Right ventricle myocardium superior (tissue), 1 donor: ENCODE measurements at places on chromosomes 4 and X. TPM values are rescaled to one million over a fixed set of nuclear protein-coding genes. Genes with fewer than 3 reads are reported as not detected.
A peak's percentile ranks its signal among the peaks of the same experiment; 100 is the strongest.

The PFKFB1 gene
- 0.16 TPM for total RNA-seq

- DNase-seq: peak; percentile 37
Observed at GRCh38 chrX:116009861-116010710, 160.5 kb upstream of the AGTR2 start.

The AFM gene
- not detected for total RNA-seq

The TRIM60 gene
- not detected for total RNA-seq

GRCh38 chrX:49993661-49994060 is 71.3 kb downstream of the CLCN5 start:
- no peak for DNase-seq

GRCh38 chr4:677431-678293 is 3.3 kb downstream of the MYL5 start:
- DNase-seq: no peak

DNA sequence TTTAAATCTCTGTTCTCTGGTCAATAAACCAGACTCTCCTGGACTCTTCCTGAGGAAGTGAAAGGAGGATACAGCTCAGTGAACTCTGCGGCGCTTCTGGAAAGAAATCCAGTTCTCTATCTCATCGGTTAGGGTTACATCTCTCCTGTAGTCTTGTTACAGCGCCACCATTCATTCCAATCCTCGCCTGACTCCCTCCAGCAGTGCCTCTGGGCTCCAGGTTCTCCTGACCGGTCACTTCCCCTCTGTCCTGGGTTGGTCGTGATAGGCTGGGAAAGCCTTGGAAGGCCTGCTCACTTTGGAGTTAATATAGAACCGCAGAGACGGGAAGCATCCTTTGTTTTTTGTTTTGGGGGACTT is 97.0 kb upstream of the STOX2 start:
- no peak for DNase-seq

The ADH6 gene
- not detected for total RNA-seq

DNA sequence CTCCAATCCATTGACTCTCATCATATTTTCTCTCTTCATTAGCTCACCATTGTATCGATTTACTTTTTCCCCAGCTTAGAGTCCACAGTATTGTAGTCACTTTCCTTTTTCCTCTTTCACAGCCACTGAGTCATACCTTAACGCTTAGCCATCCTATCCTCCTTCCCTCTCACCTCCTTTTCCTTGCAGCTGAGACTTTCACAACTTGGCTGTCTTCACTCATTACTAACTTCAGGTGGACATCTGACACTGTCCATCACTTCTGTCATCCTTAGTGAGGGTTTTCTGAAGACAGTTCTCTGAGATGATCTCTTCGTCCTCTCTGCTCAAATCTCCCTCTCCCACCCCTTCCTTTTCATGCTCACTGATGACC is 70.5 kb upstream of the ESX1 start:
- no peak for DNase-seq

DNA sequence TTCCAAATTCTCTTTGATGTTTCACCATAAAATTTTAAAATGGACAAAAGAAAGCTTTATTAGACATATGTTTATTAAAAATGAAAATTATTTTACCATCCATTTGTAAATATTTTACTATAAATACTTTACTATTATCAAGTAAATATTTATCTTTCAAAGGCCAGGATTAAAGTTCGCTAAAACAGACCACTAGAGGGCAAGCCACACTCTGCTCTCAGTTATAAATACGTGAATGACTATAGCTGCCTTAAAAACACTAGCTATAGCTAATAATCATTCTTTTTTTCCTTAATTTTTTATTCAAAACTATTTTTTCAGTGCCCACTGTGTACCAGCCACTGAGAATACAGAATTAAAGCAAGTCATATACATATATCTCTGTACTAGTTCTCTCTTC is 38.6 kb downstream of the UNC5C start:
- no peak for DNase-seq

The PABPC1L2B gene
- not detected for total RNA-seq

The TMEM35A gene
- total RNA-seq: 0.30 TPM

The TRMT44 gene
- total RNA-seq: 8.4 TPM

DNA sequence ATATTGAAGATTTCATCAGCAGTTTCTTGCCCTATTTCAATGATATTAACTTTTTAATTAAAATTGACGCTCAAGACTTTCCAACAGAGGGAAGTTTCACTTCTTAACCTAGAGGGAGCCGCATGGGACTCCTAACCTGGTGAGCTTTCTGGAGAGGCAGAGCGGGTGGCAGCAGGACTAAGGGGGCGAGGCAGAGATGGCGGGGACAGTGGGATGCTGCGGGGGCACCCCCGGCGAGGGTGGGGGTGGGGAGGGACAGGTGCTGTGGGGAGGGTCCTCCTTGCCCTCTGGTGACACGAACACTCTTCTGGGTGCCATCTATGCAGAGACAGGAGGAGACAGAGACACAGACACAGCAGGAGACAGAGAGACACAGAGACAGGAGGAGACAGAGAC is 104.4 kb downstream of the ADRA2C start:
- DNase-seq: no peak

The SUPT20HL1 gene
- not detected for total RNA-seq

The FRMD7 gene
- not detected for total RNA-seq

- DNase-seq: no peak
Observed at GRCh38 chrX:68420559-68420958, 12.7 kb downstream of the OPHN1 start.

DNA sequence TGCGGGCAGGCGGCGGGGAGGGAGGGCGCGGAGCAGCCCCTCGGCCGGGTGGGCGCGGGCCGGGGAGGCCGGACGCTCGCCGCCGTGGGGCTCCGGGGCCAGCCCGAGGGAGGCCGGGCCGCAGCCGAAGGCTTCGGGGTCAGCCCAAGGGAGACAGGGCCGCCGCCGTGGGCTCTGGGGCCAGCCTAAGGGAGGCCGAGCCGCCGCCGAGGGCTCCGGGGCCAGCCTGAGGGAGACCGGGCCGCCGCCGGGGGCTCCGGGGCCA is 251 bp downstream of the KIAA0232 start:
- DNase-seq: no peak

The ZNF674 gene
- total RNA-seq: 2.7 TPM
